ENCODE measurements at places on chromosomes 11 and 22.

DNA sequence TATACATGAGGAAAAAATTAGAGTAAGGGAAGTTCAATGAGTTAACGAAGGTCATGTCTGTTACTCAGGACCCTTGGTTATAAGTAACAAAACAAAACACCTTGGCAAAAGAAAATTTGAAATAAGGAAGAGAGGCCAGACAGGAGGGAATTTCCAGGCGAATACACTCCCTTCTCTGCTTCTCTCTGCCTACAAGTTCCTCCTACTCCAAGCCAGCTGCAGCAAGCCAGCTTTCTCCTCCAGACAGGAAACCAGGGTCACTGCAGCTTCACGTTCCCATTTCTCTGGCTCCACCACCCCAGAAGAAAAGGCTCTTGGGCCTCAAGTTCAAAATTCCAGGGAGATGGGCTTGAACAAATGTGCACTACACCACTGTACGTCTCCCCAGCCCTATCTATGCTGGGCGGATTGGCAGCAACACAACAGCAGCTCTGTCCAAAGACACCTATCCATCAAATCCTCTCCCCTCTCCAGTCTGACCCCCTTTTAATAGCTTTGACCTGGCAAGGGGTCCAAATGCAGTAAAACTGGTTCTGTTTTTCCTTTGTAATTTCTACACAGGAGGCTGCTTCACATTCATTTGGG is 27.7 kb downstream of the SMCO4 start:
- no peak for DNase-seq

GRCh38 chr11:103792981-103793468 is 243.4 kb upstream of the DDI1 start:
- DNase-seq, result no peak

- DNase-seq, result no peak
Observed at GRCh38 chr11:31582697-31583096, 73.1 kb downstream of the ELP4 start.

DNA sequence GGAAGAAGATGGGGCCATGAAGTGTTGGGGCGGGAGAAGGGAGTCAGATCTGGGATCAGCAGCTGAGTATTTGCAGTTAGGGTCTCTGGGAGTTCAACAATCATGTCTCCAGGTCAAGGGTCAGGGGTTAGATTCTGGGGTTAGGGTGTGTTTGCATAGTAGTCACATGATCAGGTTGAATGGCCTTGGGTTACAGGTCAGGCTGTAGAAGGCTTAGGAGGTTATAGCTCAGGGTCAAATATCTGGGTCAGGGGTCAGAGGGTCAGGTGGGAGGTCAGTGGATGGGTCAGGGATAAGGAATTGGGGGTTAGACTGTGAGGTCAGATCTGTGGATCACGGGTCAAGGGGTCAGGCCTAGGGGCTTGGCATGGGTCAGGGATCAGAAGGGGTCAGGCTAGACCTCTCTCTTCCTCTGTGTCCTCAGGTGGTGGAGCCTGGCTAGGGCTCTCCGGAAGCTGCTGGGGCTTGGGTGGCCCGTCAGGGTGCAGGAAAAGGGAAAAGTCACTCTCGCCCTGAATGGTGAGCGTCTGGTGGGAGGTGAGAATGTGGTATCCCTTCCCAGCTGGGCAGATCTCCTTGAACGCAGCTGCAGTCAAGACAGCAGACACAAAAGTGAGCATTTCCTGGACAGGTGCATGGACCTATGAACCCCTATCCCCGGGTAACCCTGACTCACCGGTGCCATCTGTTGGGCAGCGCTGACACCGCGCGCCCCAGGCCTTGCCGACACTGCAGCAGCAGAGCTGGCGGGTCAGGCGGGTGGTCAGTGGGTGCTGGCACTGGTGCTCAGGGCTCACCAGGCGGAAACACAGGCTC is 6.4 kb downstream of the LTBP3 start:
- DNase-seq, result peak; percentile 55

DNA sequence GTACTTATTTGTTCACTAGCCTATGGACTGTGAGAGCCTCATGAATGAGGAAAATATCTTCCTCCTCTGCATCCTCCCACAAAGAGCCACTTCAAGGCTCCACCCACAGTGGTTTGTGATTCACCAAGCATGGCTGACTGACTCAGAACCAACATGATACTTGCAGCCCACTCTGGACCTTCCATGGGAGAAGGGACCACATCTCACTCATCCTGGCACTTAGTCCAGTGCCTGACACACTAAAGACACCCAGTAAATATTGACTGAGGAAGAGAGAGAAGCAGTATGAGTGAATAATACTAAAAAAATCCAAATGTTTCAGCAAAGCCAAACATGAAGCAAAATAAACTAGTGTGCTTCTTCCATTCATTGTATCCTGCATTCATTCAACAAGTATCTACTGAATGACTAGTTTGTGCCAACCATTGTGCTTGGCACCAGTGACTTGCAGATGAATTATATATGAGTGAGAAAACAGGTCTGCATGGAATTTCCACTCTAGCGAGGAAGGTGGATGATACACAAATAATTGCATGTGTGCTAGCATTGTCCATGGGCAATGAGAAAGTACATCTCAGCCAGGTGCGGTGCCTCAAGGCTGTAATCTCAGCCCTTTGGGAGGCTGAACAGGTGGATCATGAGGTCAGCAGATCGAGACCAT is 54.9 kb upstream of the BLID start:
- DNase-seq, result no peak

DNA sequence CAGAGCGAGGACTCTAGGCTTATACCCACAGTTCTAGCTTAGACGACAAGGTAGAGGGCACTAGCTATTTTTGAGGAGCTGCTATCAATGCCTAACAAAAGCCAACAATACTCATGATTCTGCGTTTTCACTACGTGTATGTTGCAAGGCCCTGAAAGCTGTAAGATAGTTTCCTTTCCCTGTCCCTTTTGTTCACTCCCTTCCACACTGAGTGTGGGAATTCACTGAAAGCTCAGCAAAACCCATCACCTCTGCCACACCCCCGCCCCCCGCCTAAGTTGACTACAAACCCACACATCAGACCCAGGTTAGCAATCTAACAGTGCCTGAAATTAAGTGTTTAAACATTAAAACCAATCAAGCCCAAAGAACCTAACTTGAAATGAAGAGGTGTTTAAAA is 6.2 kb upstream of the LDLRAD3 start:
- DNase-seq, result no peak

DNA sequence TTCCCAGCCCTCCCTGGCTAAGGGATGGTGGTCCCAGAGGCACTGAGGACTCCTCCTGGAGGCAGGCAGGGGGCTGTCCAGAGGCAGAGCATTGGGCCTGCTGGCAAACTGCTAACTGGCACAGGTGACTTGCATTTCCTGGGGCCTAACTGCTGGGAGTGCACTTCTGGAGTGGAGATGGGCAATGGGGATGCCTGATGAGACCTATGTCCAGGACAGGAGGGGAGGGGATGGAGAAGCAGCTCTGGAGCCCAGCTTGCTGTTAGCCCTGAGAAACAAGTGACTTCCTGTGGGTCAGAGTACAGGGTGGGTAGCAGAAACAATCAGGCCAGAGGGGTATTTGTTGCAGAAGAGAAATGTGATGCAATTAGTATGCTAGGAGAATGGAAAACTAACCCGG is 253.2 kb downstream of the ST3GAL4 start:
- DNase-seq, result no peak
